CD4-positive, CD25-positive, alpha-beta regulatory T cell (primary cell): ENCODE measurements at places on chromosomes 4 and X. TPM values are rescaled to one million over a fixed set of nuclear protein-coding genes. Genes with fewer than 3 reads are reported as not detected.

The XAGE2 gene
- not detected for polyA plus RNA-seq

The DMP1 gene
- polyA plus RNA-seq = not detected

The GBA3 gene
- polyA plus RNA-seq = not detected

The TRPC5OS gene
- not detected for polyA plus RNA-seq

The TLR8 gene
- not detected for polyA plus RNA-seq
